ENCODE measurements at places on chromosomes 5 and 9.

- no peak for DNase-seq
Measured at GRCh38 chr5:168480601-168481000, 5.7 kb upstream of the RARS1 start.

- peak; percentile 45 for DNase-seq
Measured at GRCh38 chr9:127214421-127215267, 49.9 kb upstream of the GARNL3 start.

DNA sequence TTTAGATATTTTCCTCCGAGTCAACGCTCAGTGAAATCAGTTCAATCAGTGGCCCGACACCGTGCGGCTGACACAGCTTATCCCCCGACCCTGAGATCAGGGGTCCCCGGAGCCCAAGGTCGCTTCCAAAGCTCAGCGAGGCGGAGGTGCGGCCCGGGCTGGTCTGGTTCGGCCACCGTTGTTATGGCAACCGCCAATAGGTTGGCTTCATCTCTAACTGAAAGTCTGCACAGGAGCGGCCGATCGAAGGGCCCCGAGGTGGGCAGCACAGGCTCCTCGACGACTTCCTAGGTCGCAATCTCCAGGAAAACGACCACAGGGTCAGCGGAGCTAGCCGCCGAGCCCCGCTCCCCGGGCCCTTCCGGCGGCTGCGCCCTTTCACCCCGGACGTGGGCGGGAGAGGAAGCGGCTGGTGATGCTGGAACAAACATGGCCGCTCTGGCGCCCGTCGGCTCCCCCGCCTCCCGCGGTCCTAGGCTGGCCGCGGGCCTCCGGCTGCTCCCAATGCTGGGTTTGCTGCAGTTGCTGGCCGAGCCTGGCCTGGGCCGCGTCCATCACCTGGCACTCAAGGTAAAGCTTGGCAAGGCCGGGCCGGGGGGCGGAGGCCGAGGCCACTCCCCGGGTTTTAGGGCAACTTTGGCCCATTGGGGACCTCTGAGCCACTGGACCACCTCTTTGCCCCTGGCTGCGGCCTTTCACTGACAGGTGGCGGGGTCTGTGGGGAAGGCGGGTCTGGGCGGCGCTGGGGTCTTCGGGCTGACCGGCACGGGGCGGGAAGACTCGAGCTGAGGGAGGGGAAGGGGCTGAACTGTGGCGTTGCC, at the start of gene GPR107:
TSS of gene GPR107 (plus strand) at position 403 of the 821 bp plus-strand sequence. CDS start at position 430, 27 bp downstream.
- peak; percentile 71 for DNase-seq

DNA sequence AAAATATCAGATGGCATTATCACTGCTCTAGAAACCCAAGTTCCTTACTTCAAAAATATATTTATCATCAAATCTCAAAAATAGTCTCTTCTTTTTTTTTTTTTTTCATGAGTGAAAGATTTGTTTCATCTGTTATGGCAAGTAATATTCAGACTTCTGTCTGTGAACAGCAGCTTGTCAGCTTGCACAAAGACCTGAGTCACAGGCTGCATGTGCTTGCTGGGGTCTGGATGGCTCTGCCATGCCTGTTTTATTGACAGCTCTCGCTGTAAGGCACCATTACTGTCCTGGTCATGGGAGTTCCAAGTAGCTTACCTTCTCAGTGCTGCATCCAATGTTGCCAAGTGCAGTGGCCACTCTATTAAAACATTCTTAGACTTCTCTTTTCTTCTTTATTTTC, 456.4 kb downstream of the GADD45G start:
- no peak for DNase-seq

DNA sequence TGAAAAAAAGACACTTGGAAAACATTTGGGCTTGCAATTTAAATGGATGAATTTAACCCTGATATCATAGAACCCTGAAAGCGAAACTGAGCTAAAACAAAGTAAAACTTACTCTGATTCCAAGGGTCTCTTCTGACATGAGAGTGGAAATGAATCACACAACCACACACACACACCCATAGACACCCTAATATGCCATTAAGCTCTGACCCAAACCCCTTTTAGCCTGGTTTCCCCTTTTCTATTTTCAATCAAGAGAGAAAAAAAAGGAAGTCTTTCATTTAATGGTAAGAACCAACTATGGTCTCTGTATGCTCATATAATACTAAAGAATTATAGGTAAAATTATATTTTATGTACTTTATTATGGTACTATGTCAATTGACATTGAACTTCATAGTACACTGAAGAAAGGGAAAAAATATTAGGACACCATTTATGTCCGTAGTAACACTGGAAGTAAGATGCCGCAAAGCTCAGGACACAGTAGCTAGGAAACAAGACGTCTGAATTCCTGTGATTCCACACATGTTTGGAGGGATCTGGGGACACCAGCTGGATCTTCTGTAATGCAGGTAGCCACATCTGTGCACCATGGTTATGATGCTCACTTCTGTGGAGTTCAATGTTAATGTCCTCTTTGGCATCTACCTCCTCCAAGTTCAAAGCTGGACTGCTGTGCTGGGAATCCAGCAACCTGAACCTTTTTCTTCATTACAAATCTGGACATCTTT, 95.8 kb downstream of the PCSK1 start:
- DNase-seq = no peak

- no peak for DNase-seq
Measured at GRCh38 chr5:95734906-95735305, 3.8 kb downstream of the RHOBTB3 start.

DNA sequence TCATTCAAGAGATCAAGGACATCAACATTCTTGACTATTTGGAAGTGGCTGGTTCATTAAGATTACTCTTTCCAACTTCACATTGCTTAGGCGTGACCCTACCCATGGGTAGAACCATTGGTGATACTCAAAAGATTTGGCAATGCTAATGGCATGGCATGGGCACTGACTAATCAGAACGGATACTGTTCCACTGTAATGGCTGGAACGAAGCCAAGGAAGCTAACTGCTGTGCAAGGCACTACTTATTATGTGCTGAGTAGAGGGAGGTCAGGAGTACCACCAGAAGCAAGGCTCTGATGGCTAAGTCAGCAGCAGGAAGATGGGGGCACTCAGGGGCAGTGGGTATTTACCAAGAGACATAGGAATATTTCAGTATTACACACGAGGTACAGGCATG, 31.9 kb downstream of the GNA14 start:
- DNase-seq = no peak

DNA sequence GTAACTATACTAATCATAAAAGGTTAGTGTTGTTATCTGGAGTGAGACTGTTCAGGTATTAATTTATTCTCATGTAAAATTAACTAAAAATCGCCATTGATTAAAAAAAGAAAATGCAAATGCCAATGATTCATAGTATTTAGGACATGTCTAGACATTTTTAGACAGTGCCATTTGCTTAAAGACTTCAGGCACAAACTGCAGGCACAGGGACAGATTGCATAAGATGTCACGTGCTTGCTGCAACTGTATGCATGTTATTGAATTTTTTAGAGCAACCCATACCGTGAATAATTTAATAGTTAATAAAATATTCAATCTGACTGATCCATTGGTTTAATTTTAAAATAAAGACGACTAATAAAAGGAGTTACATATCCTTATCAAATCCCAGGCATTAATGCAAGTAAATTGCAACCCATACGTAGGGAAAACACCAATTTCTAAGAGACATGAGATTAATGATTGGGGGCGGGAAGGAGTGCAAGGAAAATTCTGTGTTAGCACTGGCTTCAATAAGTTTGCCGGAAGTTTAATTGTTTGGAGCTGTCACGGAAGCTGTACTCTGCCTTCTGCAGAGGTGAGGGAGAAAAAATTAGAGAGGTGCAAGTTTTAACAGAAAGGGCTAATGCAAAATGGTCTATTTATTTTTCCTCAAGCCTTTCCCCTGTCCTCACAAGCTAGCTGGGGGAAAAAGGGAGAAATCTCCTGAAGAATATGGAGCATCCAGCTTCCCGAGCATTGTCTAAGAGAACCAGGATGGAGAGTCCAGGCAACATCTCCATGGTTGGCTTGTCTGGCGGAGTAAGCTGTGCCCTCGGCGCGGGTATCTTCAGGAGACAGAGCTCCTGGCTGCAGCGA, 2.9 kb downstream of the EDIL3 start:
- DNase-seq = no peak

- DNase-seq = no peak
Measured at GRCh38 chr9:23290973-23291372, 535.1 kb downstream of the ELAVL2 start.

DNA sequence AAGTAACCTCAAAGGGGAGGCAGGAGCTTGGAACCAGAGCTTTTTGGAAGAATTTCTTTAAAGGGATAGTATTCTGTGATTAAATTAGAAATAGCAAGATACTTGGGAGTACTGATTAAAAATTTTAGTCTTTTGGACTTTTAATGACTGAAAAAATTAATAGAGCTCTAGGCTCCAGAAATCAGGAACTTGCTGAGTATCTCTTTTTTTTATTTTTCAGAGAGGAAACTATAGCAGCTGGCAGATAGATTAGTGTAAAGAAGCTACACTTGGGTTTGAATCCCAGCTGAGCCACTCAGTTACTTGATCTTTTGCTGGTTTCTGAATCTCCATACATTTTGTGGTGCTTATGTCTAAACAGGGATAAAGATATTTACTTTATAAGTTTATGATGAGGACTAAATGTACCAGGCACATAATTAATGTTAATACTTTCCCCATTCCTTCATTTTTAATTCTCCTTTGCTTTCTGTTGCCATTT, 94.2 kb upstream of the TNC start:
- no peak for DNase-seq

- DNase-seq = no peak
Measured at GRCh38 chr5:946720-947625, 54.3 kb downstream of the TRIP13 start.

- no peak for DNase-seq
Measured at GRCh38 chr5:123450640-123451039, 27.4 kb upstream of the CEP120 start.

- no peak for DNase-seq
Measured at GRCh38 chr9:89358985-89359384, 40.7 kb downstream of the SECISBP2 start.

Data from stimulated activated CD8-positive, alpha-beta memory T cell treated with anti-CD3 and anti-CD28 coated beads, Interleukin-7, amount 100 ng/mL, for 48 hours (primary cell).